ENCODE measurements at places on chromosomes 1 and 21. TPM values are rescaled to one million over a fixed set of nuclear protein-coding genes. Genes with fewer than 3 reads are reported as not detected.

ANKRD35 gene
- total RNA-seq: 0.69 TPM

HLX gene
- 0.43 TPM for total RNA-seq

HAO2 gene
- total RNA-seq: not detected

RNU1-1 gene
- total RNA-seq: 3,430 TPM

PAPPA2 gene
- 0.03 TPM for total RNA-seq

GTF2B gene
- 41.7 TPM for total RNA-seq

PLPPR4 gene
- total RNA-seq: not detected

LRRN2 gene
- not detected for total RNA-seq

GRIK3 gene
- total RNA-seq: not detected

KRTAP19-1 gene
- not detected for total RNA-seq

FMO1 gene
- not detected for total RNA-seq

RAB42 gene
- 0.50 TPM for total RNA-seq

ATP1B1 gene
- 12.2 TPM for total RNA-seq

C1orf210 gene
- total RNA-seq: not detected

S100A12 gene
- total RNA-seq: not detected

Measured in activated naive CD8-positive, alpha-beta T cell treated with anti-CD3 and anti-CD28 coated beads, Interleukin-2, amount 10 ng/mL, durations not matched to agents 7 days and 5 days (primary cell).